ENCODE measurements at places on chromosomes 6 and 20. TPM values are rescaled to one million over a fixed set of nuclear protein-coding genes. Genes with fewer than 3 reads are reported as not detected.
A peak's percentile ranks its signal among the peaks of the same experiment; 100 is the strongest.

- DNase-seq, result no peak
- peak overlapping the region; percentile 97 for H3K27ac ChIP-seq
- H3K36me3 ChIP-seq, result peaks cover 1% of the 10 kb centered on the region
- peaks cover 55% of the 10 kb centered on the region for H3K4me1 ChIP-seq
These were observed 112.4 kb upstream of the ZNF217 start for GRCh38 chr20:53706008-53706465.

DNA sequence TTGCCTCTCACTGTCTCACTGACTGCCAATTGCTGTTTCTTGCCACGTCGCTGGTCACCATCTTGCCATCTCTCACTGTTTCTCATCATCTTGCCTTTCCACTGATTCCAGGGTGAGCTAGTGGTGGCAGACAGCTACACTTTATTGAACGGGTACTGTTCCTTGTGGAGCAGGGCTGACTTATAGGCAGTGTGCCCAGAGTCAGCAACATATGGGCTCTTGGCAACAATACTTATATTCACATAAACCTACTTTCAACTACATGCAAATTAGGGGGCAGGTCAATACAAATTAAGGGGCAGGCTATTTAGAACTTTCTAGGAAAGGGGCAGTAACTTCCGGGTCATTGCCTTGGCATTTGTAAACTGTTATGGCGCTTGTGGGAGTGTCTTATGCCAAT is 186.2 kb upstream of the SYNDIG1 start:
- no peaks in the 10 kb centered on the region for H3K4me1 ChIP-seq
- DNase-seq, result no peak
- H3K36me3 ChIP-seq, result no peaks in the 10 kb centered on the region

The KHDRBS2 gene
- not detected for total RNA-seq

DNA sequence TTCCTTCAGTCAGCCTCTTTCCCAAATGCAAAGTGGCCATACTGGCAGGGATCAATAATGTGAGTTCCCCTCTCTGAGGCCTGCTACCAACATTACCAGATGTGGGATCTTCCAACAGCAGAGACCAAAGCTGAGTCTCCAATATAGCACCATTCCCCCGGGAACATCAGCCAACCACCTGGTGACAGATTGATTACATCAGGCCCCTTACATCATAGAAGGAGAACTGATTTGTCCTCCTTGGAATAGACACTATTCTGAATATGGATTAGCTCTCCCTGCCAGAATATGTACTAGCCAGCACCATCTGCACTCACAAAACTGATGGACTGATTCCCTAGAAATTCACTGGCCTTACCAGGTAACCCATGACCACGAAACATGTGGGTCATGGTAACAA is 61.9 kb upstream of the CARMIL1 start:
- DNase-seq, result no peak
- no peak overlapping the region for H3K27ac ChIP-seq

- no peaks in the 10 kb centered on the region for H3K27me3 ChIP-seq
- no peak overlapping the region for H3K4me3 ChIP-seq
- H3K4me1 ChIP-seq, result no peaks in the 10 kb centered on the region
- no peak overlapping the region for H3K27ac ChIP-seq
- DNase-seq, result no peak
- peaks cover 3% of the 10 kb centered on the region for H3K36me3 ChIP-seq
These were observed 194.6 kb upstream of the ARID1B start for GRCh38 chr6:156582509-156582992.

- H3K4me3 ChIP-seq, result no peak overlapping the region
- H3K36me3 ChIP-seq, result no peaks in the 10 kb centered on the region
- no peaks in the 10 kb centered on the region for H3K27me3 ChIP-seq
- H3K4me1 ChIP-seq, result no peaks in the 10 kb centered on the region
- H3K27ac ChIP-seq, result no peak overlapping the region
These were observed 244.5 kb downstream of the PKHD1 start for GRCh38 chr6:51842804-51843378.

The SCP2D1 gene
- total RNA-seq, result not detected

DNA sequence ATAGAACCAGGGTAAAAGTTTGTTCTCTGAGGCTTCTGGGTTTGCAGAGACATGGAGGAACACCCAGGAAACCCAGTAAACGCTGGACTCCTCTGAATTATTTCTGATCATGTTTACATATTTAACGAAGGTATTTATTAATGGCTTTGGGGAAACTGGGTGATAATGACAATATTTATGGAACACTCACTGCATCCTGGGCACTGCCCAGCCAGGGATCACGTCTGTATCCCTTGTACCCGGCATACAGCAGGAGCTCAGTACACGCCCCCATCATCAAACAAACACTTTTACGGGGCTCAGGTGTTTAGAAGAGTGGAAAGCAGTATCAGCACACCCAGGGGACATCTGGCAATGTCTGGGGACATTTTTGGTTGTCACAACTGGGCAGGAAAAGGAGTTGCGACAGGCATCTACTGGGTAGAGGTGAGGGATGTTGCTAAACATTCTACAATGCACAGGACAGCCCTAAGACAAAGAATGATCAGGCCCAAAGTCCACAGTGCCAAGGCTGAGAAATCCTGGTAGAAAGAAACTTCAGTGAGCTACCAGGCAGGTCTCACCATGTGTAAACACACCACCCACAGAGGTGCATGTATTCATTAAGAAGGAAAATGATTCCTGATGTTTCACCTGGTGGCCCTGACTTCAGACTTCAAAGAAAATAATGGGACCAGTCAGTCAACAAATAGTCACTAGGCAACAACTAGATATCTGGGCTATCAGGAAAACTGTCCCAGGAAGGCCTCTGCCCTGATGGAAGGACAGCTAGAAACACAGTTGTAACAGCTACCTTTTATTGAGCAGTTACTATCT is 35.3 kb downstream of the ZMYND8 start:
- peak overlapping the region; percentile 65 for H3K27ac ChIP-seq
- H3K27me3 ChIP-seq, result no peaks in the 10 kb centered on the region
- DNase-seq, result no peak
- peaks cover 31% of the 10 kb centered on the region for H3K36me3 ChIP-seq

DNA sequence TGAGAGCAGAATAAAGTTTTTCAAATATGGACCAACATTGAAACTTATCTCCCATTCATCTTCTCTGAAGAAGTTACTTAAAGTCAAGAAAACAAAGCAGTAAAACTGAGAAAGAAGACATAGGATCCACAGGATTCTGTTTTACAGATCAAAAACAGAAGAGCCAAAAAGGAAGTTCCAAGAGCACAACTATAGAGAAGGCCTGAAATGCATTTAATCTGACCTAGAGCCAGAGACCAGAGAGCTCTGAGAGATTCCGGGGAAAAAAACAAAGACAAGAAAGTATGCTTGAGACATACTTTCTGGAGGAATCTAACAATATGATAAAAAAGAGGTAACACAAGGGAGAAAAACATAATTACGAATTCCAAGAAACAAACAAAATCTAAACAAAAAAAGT is 26.1 kb downstream of the SRPK1 start:
- H3K4me1 ChIP-seq, result peaks cover 19% of the 10 kb centered on the region
- peaks cover 43% of the 10 kb centered on the region for H3K36me3 ChIP-seq
- no peak overlapping the region for H3K27ac ChIP-seq
- H3K27me3 ChIP-seq, result no peaks in the 10 kb centered on the region
- no peak overlapping the region for H3K4me3 ChIP-seq

The SLC2A10 gene
- 0.08 TPM for total RNA-seq

DNA sequence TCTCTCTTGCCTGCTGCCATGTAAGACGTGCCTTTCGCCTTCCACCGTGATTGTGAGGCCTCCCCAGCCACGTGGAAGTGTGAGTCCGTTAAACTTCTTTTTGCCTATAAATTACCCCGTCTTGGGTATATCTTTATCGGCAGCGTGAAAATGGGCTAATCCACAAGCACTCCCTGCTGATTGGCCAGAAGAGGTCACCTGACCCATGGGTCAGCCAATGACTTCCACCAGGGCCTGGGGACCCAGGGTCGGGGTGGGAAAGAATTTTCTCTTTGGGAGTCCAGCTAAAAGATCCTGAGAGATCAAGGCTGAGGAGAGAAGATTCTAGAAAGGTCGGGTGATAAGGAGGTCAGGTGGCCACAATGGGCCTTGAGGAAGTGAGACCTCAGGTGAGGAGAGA is 17.1 kb downstream of the ZBP1 start:
- no peaks in the 10 kb centered on the region for H3K27me3 ChIP-seq
- no peaks in the 10 kb centered on the region for H3K36me3 ChIP-seq
- H3K4me1 ChIP-seq, result peaks cover 7% of the 10 kb centered on the region

The SPATS1 gene
- not detected for total RNA-seq

GRCh38 chr20:33709398-33709797 is 10.7 kb downstream of the PXMP4 start:
- no peak overlapping the region for H3K4me3 ChIP-seq
- no peak for DNase-seq
- peaks cover 9% of the 10 kb centered on the region for H3K4me1 ChIP-seq
- H3K27me3 ChIP-seq, result no peaks in the 10 kb centered on the region
- H3K27ac ChIP-seq, result no peak overlapping the region
- H3K36me3 ChIP-seq, result peaks cover 7% of the 10 kb centered on the region

The DNAH8 gene
- 0.08 TPM for total RNA-seq

DNA sequence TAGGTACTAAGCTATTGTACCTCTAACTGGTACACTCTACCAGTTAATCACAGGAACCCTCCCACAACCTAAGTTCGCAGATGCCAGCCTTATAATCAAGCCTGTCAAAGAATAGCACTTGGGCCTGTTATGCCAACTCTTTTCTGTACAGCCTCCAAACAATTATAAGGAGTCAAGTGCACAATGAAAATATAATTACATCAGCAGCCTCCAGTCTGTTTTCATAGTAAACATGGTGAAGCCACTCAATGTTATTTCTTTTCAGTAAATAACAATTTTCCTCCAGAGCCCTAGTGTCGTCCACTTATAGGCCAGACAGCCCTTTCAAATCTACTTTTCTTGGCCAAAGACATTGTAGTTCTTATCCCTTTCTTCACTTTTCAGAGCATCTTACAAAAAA is 82.7 kb upstream of the CARMIL1 start:
- peaks cover 18% of the 10 kb centered on the region for H3K27me3 ChIP-seq
- H3K4me1 ChIP-seq, result no peaks in the 10 kb centered on the region
- DNase-seq, result no peak

- H3K4me1 ChIP-seq, result peaks cover 2% of the 10 kb centered on the region
- H3K27me3 ChIP-seq, result no peaks in the 10 kb centered on the region
- no peak overlapping the region for H3K4me3 ChIP-seq
- H3K27ac ChIP-seq, result no peak overlapping the region
- DNase-seq, result no peak
These were observed 44.1 kb downstream of the NEDD9 start for GRCh38 chr6:11188161-11188915.

DNA sequence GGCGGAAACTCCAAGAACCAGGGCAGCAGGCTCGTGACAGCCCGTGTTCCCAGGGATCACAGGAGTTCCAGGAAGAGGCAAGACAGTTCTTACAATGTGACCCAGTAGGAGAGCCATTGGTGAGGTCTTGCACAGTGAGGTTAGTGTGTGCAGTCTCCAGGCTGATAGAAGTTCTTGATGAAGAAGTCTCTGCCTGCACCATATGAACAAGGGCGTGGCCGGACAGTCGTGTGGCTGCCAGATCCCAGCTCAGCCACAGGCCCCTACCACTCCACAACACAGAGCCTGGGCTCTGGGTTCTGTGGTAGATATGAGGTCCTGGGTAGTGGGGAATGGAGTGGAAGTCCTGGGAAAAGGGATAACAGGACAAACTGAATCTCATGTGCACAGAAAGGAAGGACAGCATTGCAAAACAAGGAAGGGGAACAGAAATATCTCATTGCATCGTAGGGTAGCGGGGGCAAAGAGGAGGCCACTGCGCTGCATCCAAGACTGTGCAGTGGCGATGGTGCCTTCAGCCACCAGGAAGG is 65.2 kb downstream of the STX11 start:
- H3K4me3 ChIP-seq, result peak overlapping the region; percentile 81
- H3K36me3 ChIP-seq, result peaks cover 2% of the 10 kb centered on the region
- peaks cover 33% of the 10 kb centered on the region for H3K4me1 ChIP-seq
- H3K27me3 ChIP-seq, result peaks cover 10% of the 10 kb centered on the region
- peak overlapping the region; percentile 99 for H3K27ac ChIP-seq

GRCh38 chr6:328136-328670 is 35.9 kb downstream of the DUSP22 start:
- H3K36me3 ChIP-seq, result peaks cover 2% of the 10 kb centered on the region
- no peak overlapping the region for H3K27ac ChIP-seq
- peaks cover 6% of the 10 kb centered on the region for H3K4me1 ChIP-seq

- no peak overlapping the region for H3K27ac ChIP-seq
- H3K36me3 ChIP-seq, result peaks cover 6% of the 10 kb centered on the region
- peaks cover 6% of the 10 kb centered on the region for H3K27me3 ChIP-seq
- H3K4me1 ChIP-seq, result peaks cover 44% of the 10 kb centered on the region
These were observed 2.8 kb downstream of the TENT5A start for GRCh38 chr6:81749707-81750106.

DNA sequence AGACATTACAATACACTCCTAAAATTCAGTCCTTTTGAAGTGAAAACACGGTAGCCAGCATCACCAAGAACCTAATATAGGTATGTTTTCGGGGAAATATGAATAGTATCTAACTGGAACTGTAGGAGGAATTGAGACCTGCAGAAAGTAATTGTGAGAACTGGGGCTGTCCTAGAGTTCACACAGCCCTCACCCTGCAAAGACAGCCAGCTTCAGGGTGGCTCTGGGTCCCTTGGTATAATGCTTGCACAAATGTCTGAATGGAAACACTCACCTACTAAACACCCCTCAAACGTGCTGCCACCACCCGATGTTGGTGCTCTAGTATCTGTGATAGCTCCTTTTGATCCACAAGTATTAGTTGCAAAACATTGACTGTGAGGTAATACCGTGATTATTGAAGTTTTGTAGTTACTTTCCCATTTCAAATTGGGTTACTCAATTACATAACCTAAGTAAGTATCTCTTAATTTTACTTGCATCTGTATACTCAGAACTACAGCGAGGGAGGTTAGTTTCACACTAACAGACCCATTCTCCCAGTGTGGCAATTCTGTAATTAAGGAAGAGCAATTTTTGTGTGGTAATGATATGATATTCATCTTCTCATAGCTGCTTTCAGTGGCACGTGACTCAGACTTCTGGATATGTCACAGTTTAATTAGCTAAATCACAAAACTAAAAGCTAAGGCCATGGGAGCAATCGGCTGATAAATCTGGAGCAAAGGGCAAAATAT is 129.5 kb downstream of the INSM1 start:
- H3K4me1 ChIP-seq, result peaks cover 4% of the 10 kb centered on the region
- no peaks in the 10 kb centered on the region for H3K27me3 ChIP-seq
- H3K4me3 ChIP-seq, result no peak overlapping the region
- DNase-seq, result no peak
- H3K27ac ChIP-seq, result no peak overlapping the region

Data from activated naive CD8-positive, alpha-beta T cell treated with anti-CD3 and anti-CD28 coated beads for 36 hours (primary cell).